ENCODE measurements at places on chromosomes 6 and 20.

- no peak for DNase-seq
Observed at GRCh38 chr6:99789767-99790166, 183.1 kb downstream of the PRDM13 start.

GRCh38 chr20:34012735-34013134, 19.0 kb downstream of the RALY start:
- no peak for DNase-seq

DNA sequence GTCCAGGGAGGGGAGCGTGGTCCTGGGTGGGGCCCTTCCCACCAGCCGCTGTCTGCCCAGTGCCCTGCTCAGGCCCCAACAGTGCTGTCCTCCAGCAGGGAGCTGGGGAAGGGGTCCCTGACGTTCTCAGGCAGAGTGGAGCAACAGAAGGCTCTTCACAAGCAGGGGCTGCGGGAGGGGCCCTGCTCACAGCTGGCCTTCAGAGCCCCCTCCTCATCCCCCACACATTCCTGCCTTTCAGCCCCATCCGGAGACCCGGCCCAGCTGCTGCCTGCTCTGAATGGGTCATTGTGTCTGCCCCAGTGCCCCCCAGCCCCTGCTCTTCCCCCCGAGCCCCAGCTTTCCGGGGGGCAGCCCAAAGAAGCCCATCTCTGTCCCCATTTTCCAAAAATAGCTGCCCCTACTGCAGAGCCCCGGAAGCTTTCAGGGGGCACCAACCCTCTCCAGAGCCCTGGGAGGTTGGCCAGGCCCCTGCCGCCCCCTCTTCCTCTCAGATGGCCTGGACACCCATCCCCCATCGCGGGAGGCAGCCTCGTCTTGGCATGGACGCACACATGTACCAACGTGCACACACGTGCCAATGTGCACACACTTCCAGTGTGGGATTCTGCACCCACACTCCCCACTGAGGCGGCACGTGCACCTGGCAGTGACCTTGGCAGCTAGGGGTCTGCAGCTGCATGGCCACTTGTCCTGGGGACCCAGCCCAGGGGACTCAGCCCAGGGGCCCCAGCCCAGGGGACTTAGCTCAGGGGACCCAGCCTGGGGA, 3.7 kb downstream of the COL20A1 start:
- DNase-seq: no peak

DNA sequence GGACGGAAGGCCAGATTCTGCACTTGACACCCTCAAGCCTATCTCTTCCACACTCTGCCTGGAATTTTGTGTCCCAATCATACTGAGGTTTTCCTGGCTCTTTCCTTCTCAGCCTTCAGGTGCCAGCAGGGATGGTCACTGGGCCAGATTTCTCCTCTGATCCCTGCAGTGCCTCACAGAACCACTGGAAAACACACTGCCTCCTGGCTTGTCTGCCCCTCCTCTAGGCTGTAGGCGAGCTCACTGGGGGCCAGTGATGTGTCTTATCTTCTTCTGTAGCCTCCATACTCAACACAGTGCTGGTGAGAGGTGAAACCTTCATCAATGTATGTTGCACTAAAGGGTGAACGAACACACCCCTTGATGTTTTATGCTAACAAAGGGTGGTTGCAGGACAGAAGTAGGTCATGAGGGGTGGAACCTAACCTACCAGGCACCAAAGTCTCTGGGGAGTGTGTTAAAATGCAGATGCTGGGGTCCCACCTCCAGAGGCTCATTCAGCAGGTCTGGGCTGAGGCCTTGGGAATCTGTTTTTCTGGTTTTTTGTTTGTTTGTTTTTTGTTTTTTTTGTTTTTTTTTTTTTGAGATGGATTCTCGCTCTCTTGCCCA, 80.3 kb downstream of the CDH26 start:
- DNase-seq: no peak

DNA sequence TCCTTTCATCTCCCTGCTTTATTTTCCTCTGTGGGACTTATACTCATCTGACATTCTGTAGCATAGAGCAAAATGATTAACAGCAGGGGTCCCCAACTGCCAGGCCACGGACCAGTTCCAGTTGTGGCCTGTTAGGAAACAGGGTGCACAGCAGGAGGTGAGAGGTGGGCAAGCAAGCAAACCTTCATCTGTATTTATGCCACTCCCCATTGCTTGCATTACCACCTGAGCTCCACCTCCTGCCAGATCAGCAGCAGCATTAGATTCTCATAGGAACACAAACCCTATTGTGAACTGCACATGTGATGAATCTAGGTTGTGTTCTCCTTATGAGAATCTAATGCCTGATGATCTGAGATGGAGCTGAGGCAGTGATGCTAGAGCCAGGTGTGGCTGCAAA, 130.5 kb upstream of the SLC24A3 start:
- DNase-seq: no peak

DNA sequence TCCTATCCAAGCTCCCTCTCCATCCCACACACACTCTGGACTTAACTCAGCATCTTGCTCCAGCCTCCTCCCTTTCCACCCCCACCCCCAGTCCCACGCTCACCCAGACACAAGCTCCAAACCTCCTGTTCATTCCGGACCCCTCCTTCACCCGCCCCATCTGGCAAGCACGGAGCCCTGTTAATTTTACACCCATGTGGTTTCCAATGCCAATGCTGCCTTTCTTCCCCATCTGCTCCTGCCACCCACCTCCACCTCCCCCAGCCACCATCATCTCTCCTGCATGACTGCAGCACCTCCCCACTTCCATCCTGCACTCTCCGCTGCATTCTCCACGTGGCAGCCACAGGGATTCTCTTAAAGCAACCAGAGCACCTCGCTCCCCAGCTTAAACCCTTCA, 9.9 kb upstream of the CDK5RAP1 start:
- DNase-seq: no peak

GRCh38 chr6:28729501-28730402, 194.0 kb downstream of the TRIM27 start:
- no peak for DNase-seq

- DNase-seq: no peak
Observed at GRCh38 chr6:108751851-108752732, 96.1 kb upstream of the ARMC2 start.

DNA sequence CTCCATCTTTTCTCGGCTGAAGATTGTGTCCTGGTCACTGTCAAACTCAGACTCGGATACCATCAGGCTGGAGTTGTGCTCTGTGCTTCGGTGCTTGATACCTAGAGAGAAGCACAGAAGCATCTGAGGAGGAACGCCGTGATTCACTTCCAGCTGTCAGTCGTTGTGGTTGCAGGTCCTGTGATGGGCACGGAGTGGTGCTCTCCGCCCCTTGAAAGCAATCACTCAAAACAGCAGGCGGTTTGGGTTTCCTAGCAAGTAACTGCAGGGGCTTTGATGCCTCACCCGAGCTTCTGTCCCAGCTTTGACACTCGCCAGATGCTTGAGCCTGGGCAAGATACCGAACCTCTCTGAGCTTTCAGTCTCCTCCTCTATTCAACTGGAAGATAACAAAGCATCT, 52.5 kb downstream of the ALDH5A1 start:
- peak; percentile 9 for DNase-seq

- no peak for DNase-seq
Observed at GRCh38 chr20:32742322-32743236, 688 bp downstream of the COMMD7 start.

DNA sequence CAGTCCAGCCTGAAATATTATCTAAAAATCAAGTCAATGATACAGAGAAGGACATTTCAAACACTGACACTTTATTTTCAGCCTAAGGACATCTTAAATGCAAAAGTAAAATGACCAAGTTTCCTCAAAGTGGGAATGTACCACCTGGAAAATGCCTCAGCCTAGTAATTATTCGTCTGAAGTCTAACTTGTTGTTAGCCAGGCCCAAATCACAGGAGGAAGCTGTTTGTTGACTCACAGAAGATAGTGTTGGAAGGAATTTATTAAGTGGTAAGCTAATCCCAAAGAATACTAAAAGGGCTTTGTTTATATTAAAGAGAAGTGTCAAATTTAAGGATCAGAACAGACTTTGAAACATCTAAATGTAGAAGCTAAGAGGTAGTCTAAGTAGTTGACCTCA, 2.5 kb downstream of the PDE7B start:
- DNase-seq: no peak

DNA sequence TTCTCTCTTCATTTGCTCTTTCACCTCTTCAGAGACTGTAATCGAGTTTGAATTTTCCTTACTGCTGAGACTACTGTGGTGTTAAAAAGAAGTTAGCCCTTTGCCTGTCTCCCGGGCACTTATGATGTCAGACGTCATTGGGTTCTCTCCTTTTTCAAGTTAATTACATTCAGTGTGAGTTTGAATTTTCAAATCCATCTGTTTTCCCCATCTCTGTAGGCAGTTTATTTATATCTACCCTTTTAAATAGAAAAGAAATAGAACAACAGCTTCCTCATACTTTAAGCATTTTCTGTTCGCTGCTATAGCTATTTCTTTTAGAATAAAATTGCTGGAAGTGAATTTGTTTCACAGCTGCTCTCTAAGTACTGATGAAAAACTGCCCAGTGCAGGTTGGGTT, 81.4 kb downstream of the MCHR2 start:
- DNase-seq: no peak

DNA sequence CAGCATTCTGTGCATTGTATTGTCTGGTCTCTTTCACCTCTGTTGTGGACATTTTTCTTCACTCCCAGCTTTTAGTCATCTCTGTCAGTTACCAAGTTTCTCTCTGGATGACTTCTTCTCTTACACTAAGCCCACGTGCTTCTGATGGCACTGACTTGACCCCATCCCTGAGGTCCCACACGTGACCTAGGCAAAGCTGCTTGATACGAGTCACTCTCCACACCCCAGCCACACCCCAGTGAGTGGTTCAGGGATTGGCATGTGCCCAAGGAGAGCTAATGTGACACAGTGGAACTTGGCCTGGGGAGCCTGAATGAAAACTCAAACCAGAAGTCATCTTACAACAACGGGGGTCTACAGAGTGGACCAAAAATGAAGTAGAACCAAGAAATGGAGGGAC, 32.2 kb downstream of the HTR1E start:
- no peak for DNase-seq

DNA sequence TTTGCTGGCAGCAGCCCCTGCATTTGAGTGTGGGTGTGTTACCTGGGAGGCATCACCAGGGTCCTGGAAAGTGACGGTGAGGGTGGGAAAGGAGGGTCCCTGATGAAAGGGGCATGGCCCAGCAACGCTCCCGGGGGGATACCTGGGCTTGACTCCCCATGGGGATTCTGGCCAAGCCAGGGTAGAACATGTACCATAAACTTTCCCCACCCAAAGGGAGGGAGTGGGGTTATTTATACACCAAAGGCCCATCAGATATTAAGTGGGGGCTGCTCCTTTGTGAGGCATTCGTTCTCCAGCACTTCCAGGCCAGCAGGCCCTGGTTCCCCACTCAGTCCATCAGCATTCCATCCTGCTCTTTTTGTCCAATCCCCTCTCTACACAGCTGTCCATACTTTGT, 20.6 kb upstream of the CCR6 start:
- DNase-seq: no peak

- no peak for DNase-seq
Observed at GRCh38 chr6:66940003-66940402, 1233.0 kb upstream of the EYS start.

DNA sequence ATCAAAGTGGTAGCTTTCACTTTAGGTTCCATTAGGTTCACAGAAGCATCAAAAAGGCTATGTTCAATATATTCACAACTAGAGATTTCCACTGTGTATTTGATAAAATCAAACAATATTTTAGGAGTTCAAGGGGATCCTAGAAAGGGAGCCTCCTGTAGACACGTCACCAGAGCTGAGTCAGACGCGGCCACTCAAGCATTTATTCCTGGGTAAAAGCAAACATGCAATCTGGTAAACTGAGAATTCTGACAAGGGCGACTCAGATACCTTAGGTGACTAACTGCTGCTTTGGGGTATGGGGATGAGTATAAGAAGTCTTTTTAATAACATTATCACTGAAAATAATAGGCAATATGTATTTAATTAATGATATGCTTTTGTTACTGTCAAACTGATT, 118.7 kb upstream of the HMGN3 start:
- DNase-seq: no peak

DNA sequence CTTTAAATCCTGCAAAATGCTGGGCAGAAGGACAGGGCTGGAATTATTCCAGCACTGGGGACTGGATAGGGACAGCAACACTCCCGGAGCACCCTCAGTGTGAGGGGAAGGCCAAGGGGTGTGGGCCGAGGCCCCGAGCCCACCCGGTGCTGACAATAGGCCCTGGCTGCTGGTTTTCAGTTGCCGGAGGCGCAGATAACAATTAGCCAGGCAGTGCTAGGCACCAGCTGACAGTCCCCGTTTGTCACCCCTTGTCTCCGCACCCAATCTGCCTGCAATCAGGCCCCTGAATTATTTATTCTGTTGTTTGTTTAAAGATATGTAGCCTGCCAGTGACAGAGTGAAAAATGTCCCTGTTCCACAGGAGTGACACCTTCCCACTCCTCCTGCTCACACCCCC, 120.0 kb downstream of the GRM4 start:
- no peak for DNase-seq

GRCh38 chr6:7268816-7269555, 44.0 kb downstream of the SSR1 start:
- no peak for DNase-seq

GRCh38 chr6:109791301-109791700, 100.2 kb downstream of the FIG4 start:
- DNase-seq: no peak

- no peak for DNase-seq
Observed at GRCh38 chr20:13554706-13555105, 84.0 kb downstream of the TASP1 start.
